ENCODE measurements at places on chromosomes 16 and 17. TPM values are rescaled to one million over a fixed set of nuclear protein-coding genes. Genes with fewer than 3 reads are reported as not detected.
A peak's percentile ranks its signal among the peaks of the same experiment; 100 is the strongest.

GRCh38 chr16:79283578-79283977 lies 317.0 kb downstream of the MAF start:
- H3K36me3 ChIP-seq = no peaks in the 10 kb centered on the region
- H3K27me3 ChIP-seq = no peaks in the 10 kb centered on the region
- H3K27ac ChIP-seq = no peak overlapping the region
- DNase-seq = no peak
- H3K4me3 ChIP-seq = no peak overlapping the region

- no peaks in the 10 kb centered on the region for H3K36me3 ChIP-seq
- H3K27me3 ChIP-seq = no peaks in the 10 kb centered on the region
- H3K4me1 ChIP-seq = no peaks in the 10 kb centered on the region
- DNase-seq = no peak
- no peak overlapping the region for H3K27ac ChIP-seq
These were observed 59.6 kb upstream of the ENPP7 start for GRCh38 chr17:79671085-79671694.

- H3K4me1 ChIP-seq = peaks cover 13% of the 10 kb centered on the region
- no peak overlapping the region for H3K4me3 ChIP-seq
- no peak overlapping the region for H3K27ac ChIP-seq
- DNase-seq = no peak
- no peaks in the 10 kb centered on the region for H3K36me3 ChIP-seq
These were observed 154.4 kb downstream of the CLEC16A start for GRCh38 chr16:11098601-11099390.

- peaks cover 24% of the 10 kb centered on the region for H3K4me1 ChIP-seq
- peak overlapping the region; percentile 71 for H3K4me3 ChIP-seq
- H3K27me3 ChIP-seq = peaks cover 75% of the 10 kb centered on the region
- peak; percentile 89 for DNase-seq
These were observed 333 bp upstream of the NOG start for GRCh38 chr17:56593086-56593645.

Gene PRRT2
- 71.4 TPM for total RNA-seq

Gene WFIKKN1
- total RNA-seq = 5.9 TPM

Gene GRAPL
- not detected for total RNA-seq

Data from neural progenitor cell (in vitro differentiated cells).